Germinal center (tissue), 1 donor: ENCODE measurements at places on chromosomes 2 and 18.

DNA sequence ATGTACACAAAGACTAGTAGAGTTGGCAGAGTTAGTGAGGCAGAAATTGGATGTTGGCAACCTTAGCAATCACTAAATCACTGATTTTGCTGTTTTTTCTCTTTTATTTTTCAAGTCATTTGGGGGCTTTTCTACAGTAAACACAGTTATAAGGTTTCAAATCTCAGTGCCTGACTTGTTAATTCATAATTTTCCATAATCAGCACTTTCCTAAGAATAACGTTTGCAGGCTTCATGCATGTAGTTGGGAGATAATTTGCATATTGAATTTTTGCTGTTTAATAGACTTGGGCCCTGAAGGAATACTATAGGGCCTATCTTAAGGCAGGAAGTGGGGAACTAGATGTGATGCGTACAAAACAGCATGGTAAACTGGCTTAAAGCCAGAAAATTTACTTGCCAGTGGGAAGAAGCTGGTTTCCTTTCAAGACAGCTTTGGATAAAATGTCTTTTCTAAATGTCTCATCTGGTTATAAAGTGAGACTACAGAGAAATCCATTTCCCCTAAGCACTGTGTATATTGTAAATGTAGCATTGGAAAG, 127.2 kb upstream of the SMIM21 start:
- DNase-seq = no peak

- DNase-seq = no peak
Observed at GRCh38 chr18:8948011-8948410, 154.5 kb upstream of the NDUFV2 start.

- no peak for DNase-seq
Observed at GRCh38 chr18:25614168-25614567, 262.2 kb upstream of the ZNF521 start.

- no peak for DNase-seq
Observed at GRCh38 chr2:58709274-58709673, 468.1 kb upstream of the FANCL start.

GRCh38 chr2:7857904-7858303, 824.0 kb upstream of the ID2 start:
- no peak for DNase-seq

DNA sequence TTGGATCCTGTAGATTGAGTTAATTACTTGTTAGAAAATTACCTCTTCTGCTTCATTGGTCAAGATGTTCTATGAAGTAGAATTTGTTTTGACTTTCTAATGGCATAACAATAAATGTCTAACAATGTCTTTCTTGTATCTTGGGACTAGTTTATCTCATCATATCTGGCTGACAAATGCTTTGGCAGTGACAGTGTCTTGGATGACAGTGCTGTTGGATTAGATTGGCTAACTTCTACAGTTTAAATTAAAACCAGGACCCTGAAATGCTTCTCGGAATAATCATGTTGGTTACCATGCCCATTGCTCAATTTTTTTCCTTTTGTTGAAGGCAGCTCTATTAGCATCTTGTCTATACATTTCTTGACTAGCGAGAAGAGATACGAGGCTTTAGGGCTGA, 176.9 kb downstream of the PARD3B start:
- no peak for DNase-seq

GRCh38 chr18:23772327-23773024, 83.2 kb downstream of the LAMA3 start:
- DNase-seq = no peak

DNA sequence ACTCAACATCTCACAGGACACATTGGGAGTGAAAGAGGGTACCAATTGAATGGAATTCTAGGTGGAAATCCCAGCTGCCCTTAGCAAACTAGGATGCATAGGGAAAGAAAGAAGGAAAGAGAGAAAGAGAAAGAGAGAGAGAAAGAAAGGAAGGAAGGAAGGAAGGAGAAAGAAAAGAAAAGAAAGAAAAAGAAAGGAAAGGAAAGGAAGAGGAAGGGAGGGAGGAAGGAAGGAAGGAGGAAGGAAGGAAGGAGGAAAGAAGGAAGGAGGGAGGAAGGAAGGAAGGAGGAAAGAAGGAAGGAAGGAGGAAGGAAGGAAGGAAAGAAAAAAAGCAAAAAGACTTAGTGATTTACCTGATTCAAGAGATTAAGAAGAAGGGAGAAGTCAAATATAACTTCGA, 143.9 kb downstream of the SS18 start:
- no peak for DNase-seq

DNA sequence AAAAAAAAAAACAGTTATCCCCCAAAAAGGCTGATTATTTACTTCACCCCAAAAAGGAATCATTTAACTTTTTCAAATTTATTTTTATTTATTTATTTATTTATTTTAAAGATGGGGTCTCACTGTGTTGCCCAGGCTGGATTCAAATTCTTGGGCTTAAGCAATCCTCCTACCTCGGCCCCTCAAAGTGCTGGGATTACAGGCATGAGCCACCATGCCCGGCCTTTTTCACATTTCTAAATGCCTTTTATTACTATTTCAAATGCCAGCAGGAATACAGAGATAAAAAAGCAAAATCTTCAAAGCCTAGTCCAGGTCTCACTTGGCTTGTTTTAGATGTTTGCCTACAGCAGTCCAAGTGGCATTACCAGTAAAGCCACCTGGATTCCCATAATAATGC, 239.1 kb downstream of the ALPK2 start:
- DNase-seq = no peak

DNA sequence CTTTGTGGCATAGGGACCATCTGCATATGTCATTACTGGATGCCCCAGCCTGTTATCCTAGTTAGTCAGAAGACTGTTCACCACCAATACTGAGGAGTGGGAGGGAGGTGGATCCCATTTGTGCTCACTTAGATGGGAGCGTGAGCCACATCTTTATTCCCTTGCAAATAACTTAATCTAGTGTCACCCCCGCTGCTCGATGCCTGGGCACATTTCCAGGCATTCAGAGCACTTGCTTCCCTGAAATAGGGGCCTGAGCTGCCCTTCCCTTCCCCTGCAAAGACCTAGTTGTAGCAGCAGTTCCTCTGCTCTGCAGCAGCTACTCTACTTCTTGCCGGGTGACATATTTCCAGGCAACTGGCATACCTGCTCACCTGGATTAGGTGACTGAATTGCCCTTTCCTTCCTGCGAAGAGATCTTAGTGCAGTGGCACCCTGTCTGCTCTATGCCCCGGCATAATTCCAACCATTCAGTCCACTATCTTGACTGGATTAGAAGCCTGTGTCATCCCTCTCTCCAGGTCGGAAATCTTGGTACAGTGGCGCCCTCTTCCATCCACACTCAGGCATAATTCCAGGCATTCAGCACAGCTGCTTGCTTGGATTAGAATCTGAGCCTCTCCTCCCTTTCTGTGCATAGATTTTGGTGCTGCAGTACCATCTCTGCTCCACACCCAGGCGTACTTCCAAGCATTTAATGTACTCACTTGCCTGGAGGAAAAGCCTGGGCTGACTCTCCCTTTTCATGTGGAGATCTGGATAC, 1389.1 kb upstream of the TMEFF2 start:
- DNase-seq = no peak

DNA sequence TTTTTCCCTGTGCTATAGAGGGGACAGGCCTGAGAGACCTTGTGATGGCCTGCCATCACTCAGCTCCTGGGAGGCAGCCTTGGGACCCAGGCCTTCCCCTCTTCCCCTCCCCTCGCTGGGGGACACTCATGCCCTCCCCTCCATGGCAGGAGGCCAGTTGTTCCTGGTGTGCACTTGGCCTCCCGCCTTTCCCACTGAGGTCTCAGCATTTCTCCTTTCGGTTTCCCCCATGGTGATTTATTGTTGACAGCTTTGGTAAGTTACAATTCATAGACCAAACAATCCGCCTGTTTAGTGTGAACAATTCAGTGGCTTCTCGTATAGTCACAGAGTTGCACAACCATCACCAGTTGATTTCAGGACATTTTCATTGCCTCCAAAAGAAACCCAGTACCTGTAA, 10.2 kb upstream of the CNDP1 start:
- no peak for DNase-seq

- DNase-seq = no peak
Observed at GRCh38 chr18:9599328-9599727, 15.0 kb downstream of the PPP4R1 start.

DNA sequence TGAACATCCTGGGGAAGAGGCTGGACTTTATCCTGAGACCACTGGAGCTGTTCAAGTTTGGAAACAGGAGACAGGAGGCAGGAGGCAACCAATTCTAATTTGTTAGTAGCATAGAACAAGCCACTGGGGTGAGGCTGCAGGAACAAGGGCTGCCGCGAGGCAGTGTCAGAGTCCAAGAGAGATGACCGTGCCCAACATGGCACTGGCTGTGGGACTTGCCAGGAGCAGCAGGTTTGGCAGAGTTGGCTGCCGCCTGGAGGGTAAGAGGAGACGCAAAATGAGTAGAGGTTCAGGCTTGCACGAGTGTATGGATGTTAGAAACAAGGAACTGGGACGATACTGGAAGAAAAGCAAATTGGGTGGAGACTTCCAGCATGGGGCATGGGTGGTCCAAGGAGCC, 168.5 kb downstream of the TPGS2 start:
- DNase-seq = no peak

DNA sequence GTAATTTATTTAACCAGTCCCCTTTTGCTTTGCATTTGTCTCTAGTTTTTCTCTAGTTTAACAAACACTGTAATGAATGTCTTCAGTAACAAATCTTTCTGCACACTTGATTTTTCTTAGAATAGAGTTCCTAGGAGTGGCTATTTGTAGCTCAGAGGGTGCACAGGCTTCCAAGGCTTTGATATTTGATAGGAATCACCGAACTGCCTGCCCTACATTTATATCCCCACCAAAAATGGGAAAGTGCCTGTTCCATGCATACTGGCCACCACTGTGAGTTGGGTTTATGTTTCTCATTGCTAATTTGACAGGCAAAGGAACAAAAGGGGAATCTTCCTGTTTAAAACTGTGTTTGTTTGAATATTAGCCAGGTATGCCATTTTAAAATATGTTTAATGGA, 238.7 kb downstream of the SH3RF3 start:
- no peak for DNase-seq

DNA sequence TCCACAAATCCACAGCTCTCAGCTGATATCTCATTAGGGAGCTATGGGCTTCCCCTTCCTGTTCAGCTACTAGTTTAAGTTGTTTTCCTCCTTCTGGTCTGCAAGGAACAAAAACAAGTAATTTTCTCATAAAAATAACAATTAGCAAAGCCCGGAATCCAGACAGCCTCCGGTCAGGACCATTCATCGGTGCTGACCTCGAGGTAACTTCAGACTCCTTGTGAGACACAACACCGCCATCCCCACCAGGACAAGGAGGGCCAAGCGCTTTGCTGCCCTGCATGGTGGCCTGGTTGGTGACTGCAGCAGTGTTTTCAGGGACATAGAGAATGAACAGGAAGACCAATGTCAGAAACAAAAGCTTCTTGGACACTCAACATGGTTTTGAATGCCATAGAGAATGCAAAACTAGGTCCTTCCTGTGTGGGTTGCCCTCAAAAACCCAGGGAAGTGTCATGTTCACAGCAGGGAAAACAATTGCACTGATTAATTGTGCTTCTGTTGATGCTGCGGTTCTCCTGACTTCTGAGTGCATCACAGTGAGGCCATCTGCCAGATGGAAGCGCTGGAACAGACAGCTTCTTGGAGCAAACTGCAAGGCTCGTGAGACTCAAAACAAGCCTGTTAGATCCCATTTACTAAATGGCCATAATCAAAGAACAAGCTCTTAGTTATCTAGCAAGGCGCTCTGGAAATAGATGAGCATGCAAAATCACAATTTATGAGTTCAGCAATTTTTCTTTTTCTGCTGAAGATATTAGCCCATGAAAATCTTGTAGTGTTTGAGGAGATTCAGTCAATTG, 77.1 kb downstream of the HS1BP3 start:
- DNase-seq = no peak

- no peak for DNase-seq
Observed at GRCh38 chr2:54638774-54639187, 84.7 kb upstream of the EML6 start.
